ENCODE measurements at places on chromosomes 12 and 14. TPM values are rescaled to one million over a fixed set of nuclear protein-coding genes. Genes with fewer than 3 reads are reported as not detected.

The NEUROD4 gene
- total RNA-seq: not detected

The PMCH gene
- total RNA-seq: 0.66 TPM

The GALNT16 gene
- total RNA-seq: 0.11 TPM

The P2RX7 gene
- total RNA-seq: 7.6 TPM

The TAS2R8 gene
- not detected for total RNA-seq

The MIP gene
- 0.07 TPM for total RNA-seq

The CLEC9A gene
- total RNA-seq: not detected

The GALNT9 gene
- total RNA-seq: 0.33 TPM

The FAM222A gene
- 0.26 TPM for total RNA-seq

The PRH2 gene
- not detected for total RNA-seq

The ARHGEF25 gene
- total RNA-seq: 5.3 TPM

The BDKRB2 gene
- not detected for total RNA-seq

The HCAR1 gene
- total RNA-seq: under 0.01 TPM

The MMP19 gene
- 0.42 TPM for total RNA-seq

The TRPV4 gene
- 0.92 TPM for total RNA-seq

The GLIPR1L1 gene
- not detected for total RNA-seq

The ZBTB39 gene
- total RNA-seq: 7.4 TPM

The ZBTB42 gene
- 3.9 TPM for total RNA-seq

The KRT71 gene
- total RNA-seq: not detected

The GYS2 gene
- not detected for total RNA-seq

The FAM161B gene
- total RNA-seq: 1.5 TPM

The SLC25A47 gene
- total RNA-seq: 0.04 TPM

The TPPP2 gene
- not detected for total RNA-seq

The TXNRD1 gene
- 1,036 TPM for total RNA-seq

The ESRRB gene
- not detected for total RNA-seq

The STXBP6 gene
- total RNA-seq: 0.04 TPM

The POTEG gene
- total RNA-seq: not detected

The AVPR1A gene
- total RNA-seq: not detected

The WNT1 gene
- not detected for total RNA-seq

The TGM1 gene
- 0.40 TPM for total RNA-seq

The SYCP3 gene
- total RNA-seq: under 0.01 TPM

The PGAM5 gene
- 100 TPM for total RNA-seq

The OR4E2 gene
- not detected for total RNA-seq

The LRRC10 gene
- total RNA-seq: not detected

The MYO1H gene
- total RNA-seq: not detected

The CCDC85C gene
- total RNA-seq: 15.0 TPM

The SLC4A8 gene
- 5.1 TPM for total RNA-seq

The ZNF740 gene
- 14.1 TPM for total RNA-seq

The ERP27 gene
- total RNA-seq: 0.33 TPM

The GLIPR1 gene
- total RNA-seq: 96.8 TPM

The KLHL33 gene
- total RNA-seq: 0.04 TPM

The CARMIL3 gene
- total RNA-seq: 0.04 TPM

The NTS gene
- not detected for total RNA-seq

The SLC35F4 gene
- total RNA-seq: not detected

The GZMB gene
- total RNA-seq: not detected

The KCNA1 gene
- not detected for total RNA-seq

The KIF26A gene
- 13.4 TPM for total RNA-seq

The SENP1 gene
- 12.6 TPM for total RNA-seq

The AP4S1 gene
- 3.2 TPM for total RNA-seq

The SPRYD3 gene
- 20.0 TPM for total RNA-seq

The ISM2 gene
- not detected for total RNA-seq

The SIX6 gene
- not detected for total RNA-seq

The SDR9C7 gene
- total RNA-seq: not detected

The OTUB2 gene
- 0.53 TPM for total RNA-seq

Measured in pulmonary artery endothelial cell (primary cell).